KBM-7 (cell line): ENCODE measurements at places on chromosomes 7 and 10.

DNA sequence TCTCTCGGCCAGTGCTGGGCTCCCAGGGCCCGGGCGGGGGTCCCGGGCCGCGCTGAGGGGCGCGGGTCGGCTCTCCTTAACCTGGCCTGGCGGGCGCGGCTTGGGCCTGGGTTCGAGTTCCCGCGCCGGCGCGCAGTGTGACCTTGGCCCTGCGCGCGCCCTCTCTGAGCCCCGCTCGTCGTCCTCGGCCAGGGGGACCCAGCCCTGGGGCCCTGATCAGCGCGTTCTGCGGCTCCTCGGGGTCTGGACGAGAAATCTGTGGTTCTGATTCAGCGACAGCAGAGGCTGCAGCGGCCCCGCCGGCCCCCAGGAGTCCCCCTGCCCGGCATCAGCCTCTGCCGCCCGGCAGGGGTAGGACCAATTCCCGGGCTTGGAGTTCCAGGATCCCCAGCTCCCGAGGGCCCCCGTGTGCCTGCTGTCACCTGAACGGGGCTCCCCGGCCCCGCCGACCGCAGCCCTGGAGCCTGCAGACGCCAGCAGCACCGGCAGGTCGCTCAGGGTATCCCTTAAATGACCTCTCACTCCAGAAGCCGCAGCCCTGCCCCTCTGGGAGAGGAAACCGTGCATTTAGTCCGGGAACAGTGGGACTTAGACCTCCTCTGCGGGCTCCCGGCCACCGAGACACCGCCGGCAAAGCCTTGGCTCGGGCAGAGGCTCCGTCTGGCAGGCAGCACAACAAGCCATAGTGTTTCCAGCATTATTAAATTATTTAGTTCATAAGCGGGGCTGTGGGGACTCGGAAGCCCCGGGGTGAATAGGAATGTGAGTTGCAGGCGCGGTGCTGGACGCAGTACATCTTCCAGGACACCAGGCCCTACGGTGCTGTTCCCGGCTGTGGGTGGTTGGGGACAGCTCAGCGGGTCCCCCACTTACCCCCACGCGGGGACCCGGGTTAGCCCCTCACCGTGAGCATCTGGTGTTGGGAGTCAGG, 572 bp downstream of the CHST12 start:
- no peak for DNase-seq

GRCh38 chr7:135486261-135486920, 23.5 kb downstream of the CNOT4 start:
- DNase-seq: no peak

DNA sequence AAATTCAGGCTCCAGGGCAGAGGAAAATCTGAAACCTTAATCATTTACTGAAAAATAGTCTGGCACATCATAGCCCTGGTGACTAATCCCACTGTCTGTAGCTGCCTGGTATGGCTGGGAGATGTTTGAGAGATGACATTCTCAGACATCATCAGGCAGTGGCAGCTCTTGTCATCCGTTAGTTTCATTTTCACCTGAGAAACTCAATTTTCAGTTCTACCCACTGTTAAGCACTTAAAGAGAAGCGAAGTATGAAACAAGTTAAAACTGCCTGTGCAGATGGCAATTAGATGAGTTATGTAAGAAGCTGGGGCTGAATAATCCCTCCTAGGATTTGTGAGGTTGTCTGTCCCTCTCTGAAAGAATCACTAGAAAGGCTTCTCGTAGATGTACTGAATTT, 150.2 kb downstream of the NSUN6 start:
- no peak for DNase-seq

DNA sequence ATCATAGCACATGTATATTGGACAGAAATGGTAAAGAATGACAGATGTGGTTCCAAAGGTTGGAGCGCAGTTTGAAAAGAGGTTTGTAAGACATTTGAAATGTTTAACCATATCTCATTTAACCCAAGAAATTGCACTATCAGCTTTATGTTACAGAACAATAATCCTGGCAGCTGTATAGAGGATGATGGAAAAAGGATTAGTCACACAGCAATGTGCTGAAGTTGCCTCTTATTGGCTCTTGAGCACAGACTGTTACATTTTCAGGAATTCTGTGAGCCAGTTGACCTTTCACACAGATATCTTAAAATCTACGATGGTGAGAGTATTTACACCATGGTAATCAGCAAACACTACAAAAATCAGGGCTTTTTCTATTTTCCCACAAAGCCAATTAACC, 3.9 kb downstream of the COG5 start:
- no peak for DNase-seq

GRCh38 chr7:1032536-1033181, 11.7 kb upstream of the GPR146 start:
- DNase-seq: no peak

DNA sequence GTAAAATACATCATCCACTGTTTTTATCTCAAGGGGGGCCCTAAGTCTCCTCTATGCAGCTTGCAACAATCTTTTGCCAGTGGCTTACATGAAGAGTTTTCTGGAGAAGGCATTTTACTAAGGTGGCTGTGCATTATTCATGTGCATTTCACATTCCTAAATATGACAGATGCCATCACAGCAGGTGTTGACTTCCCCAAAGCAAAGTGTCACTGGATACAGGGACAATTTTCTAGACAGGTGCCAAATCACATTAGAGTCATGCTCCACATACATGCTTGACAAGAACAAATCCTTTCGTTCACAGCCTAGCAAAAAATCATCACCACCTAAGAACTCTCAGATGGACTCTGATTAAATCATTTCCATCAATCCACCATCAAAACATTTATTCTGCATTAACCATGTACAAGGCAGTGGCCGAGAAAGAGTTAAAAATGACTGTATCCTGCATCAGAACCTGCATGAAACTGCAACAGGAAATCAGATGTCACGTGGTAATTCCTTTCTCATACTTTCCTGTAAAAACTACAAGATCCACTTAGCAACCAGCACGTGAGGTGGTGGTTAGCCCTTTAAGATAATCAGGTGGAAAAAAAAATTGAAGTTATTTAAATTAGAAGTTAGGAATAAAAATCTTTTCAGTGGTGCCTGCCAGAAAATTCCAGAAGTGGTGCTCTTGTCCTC, 88.2 kb upstream of the AFAP1L2 start:
- DNase-seq: no peak

GRCh38 chr7:149381245-149381644, 79.6 kb downstream of the ZNF777 start:
- DNase-seq: no peak

GRCh38 chr7:151688236-151688780, 168.6 kb upstream of the RHEB start:
- no peak for DNase-seq

DNA sequence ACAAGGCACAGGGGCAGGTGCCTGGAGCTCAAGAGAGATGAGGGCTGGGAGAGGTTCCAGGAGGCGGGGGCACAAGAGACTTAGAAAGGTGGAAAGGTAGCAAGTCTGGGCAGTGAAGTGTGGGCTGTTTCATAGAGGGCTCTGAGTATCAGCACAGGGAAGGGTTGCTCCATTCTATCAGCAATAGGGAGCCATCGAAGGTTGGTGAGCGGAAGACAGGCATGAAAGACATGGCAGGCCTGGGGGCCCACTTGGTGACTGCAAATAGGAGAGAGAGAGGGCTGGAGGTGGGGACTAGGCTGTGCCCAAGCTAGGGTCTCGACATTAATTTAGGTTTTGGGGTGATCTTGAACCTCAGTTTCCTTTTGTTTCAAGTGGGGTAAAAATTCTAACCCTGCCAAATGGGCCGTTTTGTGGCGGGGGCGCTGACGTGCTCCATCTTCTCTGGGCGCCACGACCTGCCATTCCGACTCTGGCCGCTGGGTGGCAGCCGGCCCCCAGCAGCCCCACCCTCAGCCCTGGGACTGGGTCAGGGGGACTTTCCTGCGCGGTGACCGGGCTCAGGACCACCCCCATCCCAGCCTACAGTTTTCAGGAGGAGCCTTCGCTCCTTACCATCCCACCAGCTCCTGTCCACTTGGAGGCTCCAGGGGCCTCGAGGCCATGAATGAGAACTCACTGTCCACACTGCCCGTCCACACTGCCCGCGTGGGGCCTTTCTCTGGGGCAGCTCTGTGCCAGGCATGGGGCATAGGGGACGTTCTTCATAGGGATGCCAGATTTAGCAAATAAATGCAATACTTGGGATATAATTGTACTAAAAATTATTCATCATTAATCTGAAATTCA, 37.2 kb upstream of the PCBD1 start:
- peak; percentile 47 for DNase-seq

DNA sequence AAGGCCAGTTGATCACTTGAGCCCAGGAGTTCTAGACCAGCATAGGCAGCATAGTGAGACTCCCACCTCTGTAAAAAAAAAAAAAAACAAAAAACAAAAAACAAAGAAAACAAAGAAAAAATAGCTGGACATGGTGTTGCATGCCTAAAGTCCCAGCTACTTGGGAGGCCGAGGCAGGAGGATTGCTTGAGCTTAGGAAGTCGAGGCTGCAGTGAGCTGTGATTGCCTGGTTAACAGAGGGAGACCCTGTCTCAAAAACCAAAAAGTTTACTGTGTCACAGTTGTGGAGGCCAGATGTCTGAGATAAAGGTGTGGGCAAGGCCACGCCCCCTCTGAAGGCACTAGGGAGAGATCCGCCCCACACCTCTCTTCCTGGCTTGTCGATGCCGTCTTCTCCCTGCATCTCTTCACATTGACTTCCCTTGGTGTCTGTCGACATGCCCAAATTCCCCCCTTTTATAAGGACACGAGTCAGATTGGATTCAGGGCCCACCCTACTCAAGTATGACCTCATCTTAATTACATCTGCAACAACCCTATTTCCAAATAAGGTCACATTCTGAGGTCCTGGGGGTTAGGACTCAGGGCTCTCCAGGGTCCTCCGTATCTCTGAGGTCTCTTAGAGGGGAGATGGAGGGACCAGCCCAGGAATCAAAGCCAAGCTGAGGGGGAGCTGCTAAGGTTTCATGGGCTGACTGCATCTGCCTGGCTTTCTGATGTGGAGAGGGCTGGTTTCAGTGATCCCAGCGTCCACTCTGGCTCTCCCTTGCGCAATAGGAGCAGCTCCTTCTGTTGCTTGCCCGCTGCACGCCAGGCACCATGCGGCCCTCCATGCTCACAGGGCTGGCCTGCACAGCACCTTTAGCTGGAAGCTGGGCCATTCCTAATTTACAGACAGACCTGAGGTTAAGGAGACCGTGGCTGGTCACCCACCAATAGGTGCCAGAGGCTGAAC, 23.1 kb downstream of the AGAP3 start:
- DNase-seq: no peak

DNA sequence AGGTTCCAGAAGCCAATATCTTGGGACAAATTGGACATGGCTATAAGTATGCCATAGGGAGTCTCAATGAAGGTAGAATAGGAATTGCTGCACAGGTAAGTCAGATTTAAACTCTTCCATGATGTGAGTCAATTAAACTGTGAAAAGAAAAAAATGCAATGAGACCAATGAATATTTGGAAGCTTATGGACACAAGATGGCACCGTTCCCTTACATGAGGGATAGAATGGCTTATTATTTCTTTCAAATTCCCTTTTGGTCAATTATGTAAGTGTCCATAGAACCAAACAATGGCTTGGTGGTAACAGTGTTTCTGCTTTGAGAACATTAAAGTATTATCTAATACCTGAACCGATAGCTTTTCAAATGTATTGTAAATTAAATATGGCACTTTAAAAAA, 35.6 kb downstream of the ACADSB start:
- DNase-seq: peak; percentile 37

GRCh38 chr7:22726345-22726906, 574 bp upstream of the IL6 start:
- DNase-seq: peak; percentile 68

DNA sequence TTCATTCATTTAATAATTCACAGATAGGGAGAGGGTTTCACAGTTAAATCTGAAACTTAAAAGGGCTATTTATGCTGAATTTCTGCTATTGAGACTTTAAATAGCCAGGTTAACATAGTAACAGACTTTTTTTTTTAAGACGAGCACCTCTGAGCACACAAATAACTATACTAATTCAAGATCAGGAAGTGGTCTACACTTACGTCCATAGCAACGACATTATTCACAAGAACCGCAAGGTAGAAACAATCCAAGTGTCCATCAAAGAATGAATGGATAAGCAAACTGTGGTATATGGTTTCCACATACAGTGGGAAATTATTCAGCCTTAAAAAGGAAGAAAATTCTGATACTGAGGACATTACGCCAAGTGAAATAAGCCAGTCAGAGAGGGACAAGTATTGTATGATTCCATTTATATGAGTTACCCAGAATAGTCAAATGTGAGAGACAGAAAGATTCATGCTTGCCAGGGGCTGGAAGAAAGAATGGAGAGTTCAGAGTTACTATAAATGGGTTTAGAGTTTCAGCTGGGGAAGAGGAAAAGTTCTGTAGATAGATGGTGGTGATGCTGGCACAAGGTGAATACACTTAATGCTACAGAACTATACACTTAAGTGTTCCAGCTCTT, 140.3 kb upstream of the LAMB4 start:
- no peak for DNase-seq

GRCh38 chr7:89002981-89003956, 207.7 kb upstream of the TEX47 start:
- no peak for DNase-seq

DNA sequence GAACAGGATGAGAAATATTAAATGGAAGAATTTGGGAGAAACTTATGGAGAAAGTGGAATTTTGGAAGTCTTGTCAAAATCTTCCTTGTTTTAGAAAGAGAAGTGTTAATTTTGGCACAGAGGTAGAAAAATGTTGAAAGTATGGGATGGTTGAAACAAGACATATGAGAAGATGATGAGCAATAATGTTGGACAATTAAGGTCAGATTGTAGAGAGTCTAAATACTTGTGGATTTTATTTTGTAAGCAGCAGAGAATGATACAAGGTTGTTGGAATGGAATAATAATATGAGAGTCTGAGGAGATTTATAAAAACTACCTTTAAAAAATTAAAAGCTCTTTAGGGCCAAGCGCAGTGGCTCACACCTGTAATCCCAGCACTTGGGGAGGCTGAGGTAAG, 34.6 kb downstream of the PHTF2 start:
- DNase-seq: no peak
